Stimulated activated CD4-positive, alpha-beta T cell treated with anti-CD3 and anti-CD28 coated beads, Interleukin-4, amount 100 ng/mL, for 48 hours (primary cell): ENCODE measurements at places on chromosomes 11 and 22.

DNA sequence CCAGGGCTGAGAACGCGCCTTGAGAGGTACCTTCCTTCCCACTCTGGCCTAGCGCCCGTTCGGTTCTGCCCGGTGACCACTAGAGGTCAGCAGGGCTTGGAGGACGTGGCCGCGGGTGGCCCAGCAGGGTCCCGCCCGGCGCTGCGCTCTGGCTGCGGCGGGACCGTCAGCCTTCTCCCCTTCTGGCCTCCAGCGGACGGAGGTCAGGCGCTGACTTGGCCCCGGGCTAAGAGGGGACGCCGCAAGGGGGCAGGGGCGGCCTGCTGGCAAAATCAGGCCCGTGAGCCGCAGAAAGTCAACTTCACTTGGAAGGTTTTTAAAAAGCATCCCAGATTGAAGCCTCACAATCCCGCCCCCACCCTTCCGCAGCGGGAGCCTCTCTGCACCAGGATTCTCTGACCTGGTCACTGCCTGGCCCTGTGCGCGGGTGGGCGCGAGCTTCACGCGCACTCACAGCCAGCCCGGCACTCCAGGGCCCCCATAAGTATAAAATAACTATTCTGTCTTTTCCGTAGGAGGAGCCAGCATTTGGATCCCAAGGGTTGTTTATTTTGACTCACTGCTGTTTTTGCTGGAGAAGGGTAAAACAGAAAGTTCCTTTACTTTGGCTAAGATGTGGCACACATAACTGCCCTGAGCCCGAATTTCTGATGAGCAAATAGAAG lies 23.2 kb upstream of the ZBTB16 start:
- DNase-seq = peak; percentile 42

DNA sequence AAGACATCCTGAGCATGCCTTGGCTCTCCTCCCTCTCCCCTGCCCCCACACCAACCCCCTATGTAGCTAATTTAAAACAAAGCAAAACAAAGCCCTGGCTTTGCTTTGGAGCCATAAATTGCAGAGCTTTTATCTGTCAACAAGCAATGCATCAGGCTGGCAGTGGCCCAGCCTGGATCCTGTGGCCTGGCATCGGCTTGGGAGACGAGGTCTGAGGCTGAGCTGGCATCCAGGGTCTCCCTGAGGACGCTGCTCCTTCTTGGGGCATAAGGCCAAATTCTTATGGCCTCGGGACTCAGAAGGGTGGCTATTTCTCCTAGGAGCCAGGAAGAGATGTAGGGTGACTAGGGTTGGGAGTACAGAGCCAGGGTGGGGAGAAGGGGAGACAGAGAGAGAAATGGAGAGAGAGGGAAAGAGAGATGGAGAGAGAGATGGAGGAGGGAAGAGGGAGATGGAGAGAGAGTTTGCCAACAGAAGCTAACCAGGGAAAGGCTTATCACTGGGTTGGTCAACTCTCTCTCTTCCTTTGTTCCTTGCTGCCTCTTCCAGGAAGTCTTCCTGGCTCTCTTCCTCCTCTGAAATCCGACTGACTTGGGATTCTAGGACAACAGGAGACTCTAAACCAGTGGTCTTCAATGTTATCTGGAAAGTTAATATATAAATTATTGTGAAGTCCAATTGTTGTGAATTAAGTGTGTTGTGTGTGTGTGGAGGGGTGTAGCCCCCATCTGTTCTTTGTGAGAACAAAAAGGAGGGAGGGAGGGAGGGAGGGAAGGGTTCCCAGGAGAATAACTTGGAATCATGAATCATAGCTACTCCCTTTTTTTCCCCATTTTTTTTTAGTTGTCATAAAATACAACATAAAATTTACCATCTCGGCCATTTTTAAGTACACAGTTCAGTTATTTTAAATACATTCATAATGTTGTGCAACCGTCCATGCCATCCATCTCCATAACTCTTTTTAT lies 29.1 kb downstream of the TSPAN18 start:
- DNase-seq = no peak

- DNase-seq = no peak
Measured at GRCh38 chr11:59204746-59205145, 8.0 kb downstream of the MPEG1 start.

DNA sequence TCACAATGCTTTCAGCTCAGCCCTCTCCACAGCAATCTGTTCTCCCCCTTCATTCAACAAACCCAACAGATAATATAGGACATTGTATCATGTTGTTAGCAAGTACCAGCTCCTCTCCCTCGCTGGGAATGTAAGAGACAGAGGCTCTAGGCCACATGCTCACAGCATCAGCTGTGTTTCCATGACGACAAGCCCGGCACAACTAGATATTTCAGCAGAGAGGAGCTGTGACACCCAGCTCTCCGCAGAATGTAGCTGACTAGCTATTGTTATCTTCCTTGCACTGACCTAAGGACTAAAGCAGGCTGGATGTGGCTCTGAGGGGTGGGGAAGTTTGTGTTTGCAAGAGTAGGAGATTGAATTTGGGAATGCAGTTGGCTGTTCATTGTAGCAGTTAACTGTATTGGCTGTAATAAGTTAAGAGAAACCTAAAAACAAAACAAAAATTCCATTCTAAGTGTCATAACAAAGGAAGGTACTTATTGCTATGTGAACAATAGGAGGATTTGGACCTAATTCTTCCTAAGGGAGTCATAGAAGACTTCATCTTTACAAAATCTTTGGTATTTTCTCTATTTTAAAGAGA lies 28.0 kb upstream of the RRAS2 start:
- no peak for DNase-seq

- no peak for DNase-seq
Measured at GRCh38 chr11:69471729-69472540, 9.5 kb upstream of the LINC01488 start.

DNA sequence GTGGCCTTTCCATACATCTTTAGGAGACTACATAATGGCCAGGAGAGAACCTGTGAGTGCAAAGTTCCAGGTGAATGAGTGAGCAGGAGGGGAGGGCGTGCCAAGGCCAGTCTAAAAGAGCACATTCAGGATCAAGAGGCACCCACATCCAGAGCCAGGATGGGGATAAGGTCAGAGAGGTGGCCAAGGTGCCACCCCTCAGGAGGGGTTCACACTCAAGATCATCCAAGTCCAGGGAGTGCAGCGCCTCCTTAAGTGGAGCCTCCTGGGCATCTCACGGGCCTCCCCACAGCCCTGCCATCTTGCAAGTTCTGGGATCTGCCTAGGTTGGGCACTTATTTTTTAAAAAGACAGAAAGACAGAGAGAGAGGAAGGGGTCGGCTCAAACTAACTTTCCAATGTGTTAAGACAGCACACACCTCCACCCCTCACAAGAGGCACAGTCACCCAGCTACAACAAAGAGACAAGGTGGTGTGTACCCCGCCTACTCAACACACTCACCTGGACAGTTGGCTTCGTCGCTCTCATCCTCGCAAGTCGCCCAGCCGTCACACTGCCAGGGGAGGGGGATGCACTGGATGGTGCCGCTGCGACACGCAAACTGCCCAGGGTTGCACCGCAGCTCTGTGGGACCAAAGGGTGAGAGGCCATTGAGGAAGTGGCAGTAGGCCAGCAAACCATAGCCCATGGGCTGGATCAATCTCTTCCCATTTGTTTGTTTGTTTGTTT lies 33.2 kb downstream of the DGCR2 start:
- DNase-seq = no peak
